ENCODE measurements at places on chromosomes 11 and 22. TPM values are rescaled to one million over a fixed set of nuclear protein-coding genes. Genes with fewer than 3 reads are reported as not detected.

GRCh38 chr11:33907421-33907820 is 15.5 kb upstream of the LMO2 start:
- peaks cover 7% of the 10 kb centered on the region for H3K27me3 ChIP-seq
- no peak overlapping the region for H3K4me3 ChIP-seq
- no peaks in the 10 kb centered on the region for H3K4me1 ChIP-seq
- H3K27ac ChIP-seq = no peak overlapping the region

ANO9 gene
- total RNA-seq = 109 TPM

ARHGEF17 gene
- not detected for total RNA-seq

DNA sequence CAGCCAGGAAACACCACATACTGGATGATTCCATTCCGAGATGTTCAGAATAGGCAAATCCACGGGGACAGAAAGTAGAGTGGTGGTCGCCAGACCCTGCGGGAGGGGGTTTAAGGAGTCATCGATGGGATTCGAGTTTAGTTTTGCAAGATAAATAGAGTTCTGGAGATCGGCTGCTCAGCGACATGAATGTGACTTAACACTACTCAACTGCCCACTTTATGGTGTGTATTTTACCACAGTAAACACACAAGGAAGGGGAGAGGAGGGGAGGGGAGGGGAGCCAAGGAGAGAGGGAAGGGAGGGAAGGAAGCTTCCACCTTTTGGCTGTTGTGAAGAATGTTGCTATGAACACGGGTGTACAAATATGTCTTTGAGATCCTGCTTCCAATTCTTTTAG is 10.4 kb upstream of the ARHGAP8 start:
- peaks cover 5% of the 10 kb centered on the region for H3K27me3 ChIP-seq
- H3K4me1 ChIP-seq = no peaks in the 10 kb centered on the region
- no peak for DNase-seq
- H3K27ac ChIP-seq = no peak overlapping the region

- H3K4me3 ChIP-seq = peak overlapping the region; percentile 9
- peaks cover 93% of the 10 kb centered on the region for H3K4me1 ChIP-seq
- no peaks in the 10 kb centered on the region for H3K27me3 ChIP-seq
- DNase-seq = peak; percentile 51
Observed at GRCh38 chr22:39933741-39934140, 26.5 kb upstream of the TMA7B start.

GRCh38 chr11:116046127-116046526 is 541.9 kb upstream of the CADM1 start:
- no peak overlapping the region for H3K27ac ChIP-seq
- H3K27me3 ChIP-seq = no peaks in the 10 kb centered on the region
- H3K36me3 ChIP-seq = no peaks in the 10 kb centered on the region

- no peaks in the 10 kb centered on the region for H3K36me3 ChIP-seq
- H3K4me3 ChIP-seq = no peak overlapping the region
- DNase-seq = no peak
- H3K27me3 ChIP-seq = no peaks in the 10 kb centered on the region
- H3K27ac ChIP-seq = no peak overlapping the region
- H3K4me1 ChIP-seq = no peaks in the 10 kb centered on the region
Observed at GRCh38 chr11:73236854-73237253, 18.8 kb downstream of the P2RY2 start.

CHRM1 gene
- total RNA-seq = not detected

ARRB1 gene
- 27.8 TPM for total RNA-seq

OR2AT4 gene
- not detected for total RNA-seq

LRP5 gene
- total RNA-seq = 2.0 TPM

FGF19 gene
- not detected for total RNA-seq

- DNase-seq = no peak
- no peaks in the 10 kb centered on the region for H3K4me1 ChIP-seq
- no peak overlapping the region for H3K27ac ChIP-seq
- peaks cover 4% of the 10 kb centered on the region for H3K27me3 ChIP-seq
- H3K36me3 ChIP-seq = no peaks in the 10 kb centered on the region
Observed at GRCh38 chr11:75149766-75150465, 991 bp upstream of the SLCO2B1 start.

DNA sequence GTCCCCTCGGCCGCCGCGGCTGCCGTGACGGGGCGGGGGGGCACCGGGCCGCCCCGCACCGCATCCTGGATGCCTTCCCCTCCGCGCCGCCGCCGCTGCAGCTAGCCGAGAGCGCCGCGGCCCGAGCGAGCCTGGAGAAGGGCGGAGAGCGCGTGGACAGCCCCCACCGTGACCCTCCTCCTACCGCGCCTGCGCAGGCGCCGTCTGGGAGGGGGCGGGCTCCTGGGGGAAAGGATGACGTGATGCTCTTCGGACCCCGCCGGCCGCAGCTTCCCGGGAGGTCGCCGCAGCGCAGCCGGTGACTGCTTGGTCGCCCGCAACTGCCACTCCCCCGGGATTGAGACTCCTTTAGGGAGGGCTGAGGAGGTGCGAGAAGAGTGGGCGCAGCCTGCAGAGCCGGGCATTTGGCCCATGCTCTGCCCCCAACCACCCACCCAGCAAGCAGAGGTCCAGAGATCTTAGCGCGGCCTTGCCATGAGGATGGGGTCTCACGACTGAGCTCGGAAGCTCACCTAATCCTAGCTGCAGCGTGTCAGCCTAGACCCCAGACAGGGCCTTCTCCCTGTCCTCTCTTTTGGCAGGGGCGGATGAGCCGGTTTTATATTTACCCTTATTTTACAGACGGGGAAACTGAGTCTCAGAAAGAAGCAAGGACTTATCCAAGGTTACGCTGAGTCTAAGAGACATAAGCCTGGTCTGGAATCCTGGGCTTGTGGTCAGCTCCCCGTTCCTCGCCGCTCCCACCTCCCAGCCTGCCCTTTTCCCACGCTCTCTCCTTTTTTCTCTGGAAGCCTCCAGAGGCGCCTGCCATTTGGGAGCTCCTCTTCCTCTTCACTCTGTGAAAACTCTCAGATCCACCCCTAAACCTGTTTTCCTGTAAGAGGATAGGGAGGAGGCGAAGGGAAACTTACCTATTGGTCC is at the start of gene DENND5A:
Gene DENND5A (minus strand): TSS at position 140 of the 921 bp plus-strand sequence. CDS start 281 bp downstream, outside the sequence.
- peak; percentile 76 for DNase-seq
- no peaks in the 10 kb centered on the region for H3K27me3 ChIP-seq
- peaks cover 32% of the 10 kb centered on the region for H3K4me1 ChIP-seq
- no peaks in the 10 kb centered on the region for H3K36me3 ChIP-seq

DNA sequence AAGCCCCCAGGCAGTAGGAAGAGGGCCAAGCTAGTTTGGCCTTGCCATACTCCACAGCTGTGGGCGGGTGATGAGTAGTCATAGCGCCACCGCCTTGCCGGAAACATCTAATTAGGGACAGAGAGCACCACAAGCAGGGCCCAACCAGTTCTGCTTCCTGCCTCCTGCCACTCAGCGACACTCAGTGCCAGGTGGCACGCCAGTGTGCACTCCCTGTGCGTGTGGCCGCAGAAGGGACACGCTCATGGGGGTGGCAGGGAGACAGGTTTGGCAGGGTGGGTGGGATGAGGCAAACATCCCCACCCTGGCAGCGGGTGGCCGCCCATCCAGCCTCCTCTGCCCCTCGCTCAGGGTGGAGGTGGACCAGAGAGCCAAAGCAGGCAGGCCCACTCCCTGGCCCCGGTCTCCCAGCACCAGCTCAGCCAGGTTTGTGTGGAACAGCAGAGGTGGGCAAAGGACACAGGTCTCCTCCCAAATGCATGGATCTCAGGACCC is 4.9 kb downstream of the OVOL1 start:
- H3K27me3 ChIP-seq = peaks cover 33% of the 10 kb centered on the region
- H3K27ac ChIP-seq = no peak overlapping the region
- no peaks in the 10 kb centered on the region for H3K36me3 ChIP-seq
- no peak overlapping the region for H3K4me3 ChIP-seq
- peak; percentile 29 for DNase-seq

APOL5 gene
- total RNA-seq = not detected

Measured in CD4-positive, alpha-beta T cell (primary cell).